Lower leg skin (tissue), 4 donors: ENCODE measurements at places on chromosomes 7 and 10. TPM values are rescaled to one million over a fixed set of nuclear protein-coding genes. Genes with fewer than 3 reads are reported as not detected.

ASIC3 gene
- total RNA-seq = 2.9 TPM

- no peak for DNase-seq
Observed at GRCh38 chr10:2262878-2263277, 525.6 kb upstream of the ADARB2 start.

DNA sequence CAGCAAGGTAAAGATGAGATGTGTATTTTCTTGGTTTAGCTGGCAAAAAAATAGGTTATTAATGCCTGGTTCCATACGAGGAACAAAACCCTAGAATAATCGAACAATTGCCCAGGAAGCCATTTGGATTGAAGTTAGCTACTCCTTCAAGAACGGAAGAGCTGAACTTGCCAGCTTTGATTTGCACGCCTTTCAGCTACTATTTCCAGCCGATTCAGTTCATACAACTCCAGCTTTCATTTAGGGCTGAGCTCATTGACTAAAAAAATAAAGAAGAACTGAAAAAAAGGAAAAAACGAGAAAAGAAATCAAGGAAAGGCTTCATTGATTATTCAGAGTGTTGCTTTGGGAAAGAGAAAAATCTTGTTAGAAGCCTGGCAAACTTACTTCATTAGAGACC is 60.4 kb downstream of the PTN start:
- DNase-seq = no peak

DNA sequence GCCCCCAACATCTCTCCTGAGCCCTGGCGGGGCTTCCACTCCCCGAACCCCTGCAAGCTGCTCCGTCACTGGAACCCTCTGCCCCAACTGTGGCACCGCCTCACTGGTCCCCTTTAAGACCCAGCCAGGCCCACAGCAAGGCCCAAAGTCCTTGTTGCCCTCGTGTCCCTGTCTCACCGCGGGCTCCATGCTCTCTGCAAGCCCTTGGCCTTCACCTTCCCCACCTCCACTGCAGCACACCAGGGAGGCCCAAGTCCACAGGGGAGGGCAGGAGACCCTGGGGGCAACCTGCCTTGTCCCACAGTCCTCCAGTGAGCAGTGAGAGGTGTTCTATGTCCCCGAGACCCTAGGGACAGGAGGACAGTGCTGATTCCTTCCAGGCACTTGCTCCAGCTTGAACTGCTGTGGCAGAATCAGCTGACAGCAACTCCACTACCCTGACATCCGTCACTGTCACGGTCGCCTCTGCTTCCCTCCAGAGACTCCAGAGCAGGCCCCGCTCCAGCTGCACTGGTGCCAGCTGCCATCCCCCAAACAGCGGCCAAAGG is 105.3 kb downstream of the CYTH3 start:
- no peak for DNase-seq

DNA sequence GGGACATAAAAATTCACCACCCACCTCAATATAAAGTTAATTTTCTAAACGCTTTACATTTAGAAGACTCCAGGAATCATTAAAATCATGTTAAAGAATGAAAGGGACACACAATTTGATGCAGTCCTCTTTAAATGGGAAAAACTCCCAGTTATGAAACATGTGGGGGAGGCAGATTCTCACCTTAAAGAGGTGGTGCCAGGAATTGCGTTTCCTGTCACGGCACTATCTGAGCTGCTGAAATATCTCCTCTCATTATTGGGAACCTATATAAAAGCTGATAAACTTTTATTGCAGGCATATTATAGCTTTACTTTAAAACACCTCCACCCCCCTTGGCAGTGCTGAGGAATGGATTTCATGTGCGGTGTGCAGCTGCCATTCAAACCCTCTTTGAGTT is 94.8 kb upstream of the SORCS3 start:
- no peak for DNase-seq

MRLN gene
- not detected for total RNA-seq
